ENCODE measurements at places on chromosomes 13 and 19.

- DNase-seq: no peak
Measured at GRCh38 chr19:23558541-23558940, 128.5 kb downstream of the ZNF675 start.

GRCh38 chr19:10968527-10969135, 7.8 kb downstream of the SMARCA4 start:
- DNase-seq: no peak

- no peak for DNase-seq
Measured at GRCh38 chr13:90428522-90429210, 918.8 kb upstream of the MIR17HG start.

DNA sequence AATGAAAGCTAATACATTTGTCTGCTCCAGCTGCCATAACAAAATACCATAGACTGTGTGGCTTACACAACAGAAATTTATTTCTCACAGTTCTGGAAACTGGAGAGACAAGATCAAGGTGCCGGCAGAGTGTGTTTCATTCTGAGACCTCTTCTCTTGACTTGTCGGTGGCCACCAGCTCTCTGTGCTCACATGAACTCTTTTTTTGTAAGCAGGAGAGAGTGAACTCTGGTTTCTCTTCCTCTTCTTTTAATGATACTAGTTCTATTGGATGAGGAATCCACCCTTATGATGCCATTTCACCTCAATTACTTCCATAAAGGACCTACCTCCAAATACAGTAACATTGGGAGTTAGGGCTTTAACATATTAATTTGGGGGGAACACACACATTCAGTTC, 11.7 kb downstream of the KCTD12 start:
- DNase-seq: no peak

DNA sequence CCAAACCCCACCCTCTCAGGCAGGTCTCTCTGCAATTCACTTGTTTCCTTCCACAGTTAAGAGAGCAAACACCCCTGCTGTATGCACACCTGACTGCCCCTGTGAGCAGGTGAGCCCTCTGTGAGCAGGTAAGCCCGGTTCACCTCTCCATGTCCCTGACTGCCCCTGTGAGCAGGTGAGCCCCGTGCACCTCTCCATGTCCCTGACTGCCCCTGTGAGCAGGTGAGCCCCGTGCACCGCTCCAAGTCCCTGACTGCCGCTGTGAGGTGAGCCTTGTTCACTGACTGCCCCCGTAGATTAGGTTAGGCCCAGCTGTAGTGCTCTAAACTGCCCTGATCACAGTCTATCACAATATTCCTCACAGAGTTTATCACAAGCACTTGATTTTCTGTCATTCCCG, 29.2 kb downstream of the TMTC4 start:
- DNase-seq: no peak

DNA sequence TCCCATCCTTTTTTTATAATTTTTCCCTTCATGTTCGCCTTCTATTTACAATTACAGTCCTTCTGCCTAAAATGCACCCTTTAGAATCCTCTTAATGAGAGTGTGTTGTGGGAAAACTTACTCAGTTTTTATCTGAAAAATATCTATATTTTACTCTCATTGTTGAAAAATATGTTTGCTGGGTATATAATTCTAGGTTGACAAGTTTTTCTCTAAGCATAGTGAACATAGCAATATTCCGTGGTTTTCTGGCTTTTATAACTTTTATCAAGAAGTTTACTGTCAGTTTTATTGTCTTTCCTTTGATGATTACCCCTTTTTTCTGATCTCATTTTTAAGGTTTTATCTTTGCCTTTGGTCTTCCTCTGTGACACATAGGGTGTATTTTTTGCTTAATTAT, 57.3 kb downstream of the UQCRFS1 start:
- DNase-seq: no peak

DNA sequence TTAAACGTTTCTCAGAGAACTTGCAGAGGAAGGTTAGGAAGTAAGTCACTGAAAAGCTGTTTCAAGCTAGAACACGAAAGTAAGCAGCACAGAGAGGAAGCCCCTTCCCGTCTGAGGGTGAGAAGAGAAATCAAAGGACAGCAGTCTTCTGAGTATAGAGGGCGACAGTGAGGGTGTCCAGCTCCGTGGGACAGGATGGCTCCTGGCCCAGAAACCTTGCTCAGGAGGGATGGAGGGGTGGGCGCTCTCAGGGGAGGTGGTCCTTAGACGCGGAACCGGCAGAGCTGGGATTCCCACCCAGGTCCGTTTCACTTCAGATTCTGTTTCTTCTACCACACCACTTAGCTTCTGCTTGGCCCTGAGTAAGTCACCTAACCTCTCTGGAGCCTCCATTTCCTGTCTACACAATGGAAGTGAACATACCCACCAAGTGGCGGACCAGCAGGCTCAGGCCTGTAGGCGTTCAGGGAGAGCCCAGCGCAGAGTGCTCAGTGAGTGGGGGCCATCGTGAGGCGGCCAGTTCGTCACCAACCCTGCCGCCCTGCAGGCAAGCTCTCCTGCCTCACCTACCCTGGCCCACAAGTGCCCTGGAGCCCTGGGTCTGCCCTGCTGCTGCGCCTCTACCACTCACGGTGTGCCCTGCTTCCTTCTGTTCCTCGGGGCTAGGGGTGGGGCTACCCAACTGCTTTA, 5.5 kb upstream of the RSPH6A start:
- no peak for DNase-seq

DNA sequence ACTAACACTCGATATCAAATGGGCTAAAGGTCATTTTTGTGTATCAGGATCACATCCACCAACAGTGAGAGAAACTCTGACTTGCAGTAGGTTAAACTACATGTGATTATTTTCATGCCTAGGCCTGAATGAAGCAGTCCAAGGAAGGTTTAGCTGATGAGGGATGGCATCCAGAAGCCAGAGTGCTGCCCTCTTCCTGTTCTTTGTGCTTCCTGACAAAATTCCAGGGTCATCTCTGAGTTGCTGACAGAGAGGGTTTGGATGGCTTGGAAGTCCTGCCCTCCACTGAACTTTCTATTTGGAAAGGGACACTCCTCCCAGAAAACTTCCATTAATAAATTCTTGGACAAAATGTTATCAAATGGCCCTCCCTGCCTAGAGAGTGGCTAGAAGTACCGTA, 728.3 kb upstream of the SLC10A2 start:
- DNase-seq: no peak

GRCh38 chr13:44905556-44905955, 83.7 kb downstream of the NUFIP1 start:
- DNase-seq: no peak

DNA sequence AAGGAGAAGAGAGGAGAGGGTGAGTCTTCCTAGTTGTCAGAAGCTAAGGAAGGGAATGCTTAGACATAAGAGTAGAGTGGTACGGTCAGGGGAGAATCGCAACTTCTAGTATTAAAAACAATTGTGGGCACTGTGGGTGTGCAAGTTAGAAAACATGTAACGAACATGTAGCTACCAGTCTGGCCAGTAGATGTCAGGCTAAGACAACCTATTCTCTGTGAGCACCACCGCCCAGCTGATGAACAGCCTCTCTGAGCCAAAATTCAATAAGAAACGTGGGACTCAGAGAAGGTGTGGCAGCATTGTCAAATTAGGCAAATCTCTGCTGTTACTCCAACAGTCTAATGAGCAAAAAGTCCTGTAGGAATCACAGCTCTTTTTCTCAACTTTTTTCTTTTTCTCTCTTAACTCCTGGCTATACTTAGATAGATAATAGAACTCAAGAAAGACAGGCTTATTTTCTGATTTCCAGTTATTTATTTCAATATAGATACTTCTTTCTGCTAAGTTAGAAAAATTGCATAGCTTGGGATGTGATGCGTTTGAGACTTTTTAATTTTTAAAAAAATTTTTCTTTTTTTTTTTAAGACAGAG, 186.2 kb downstream of the USP12 start:
- DNase-seq: peak; percentile 74

DNA sequence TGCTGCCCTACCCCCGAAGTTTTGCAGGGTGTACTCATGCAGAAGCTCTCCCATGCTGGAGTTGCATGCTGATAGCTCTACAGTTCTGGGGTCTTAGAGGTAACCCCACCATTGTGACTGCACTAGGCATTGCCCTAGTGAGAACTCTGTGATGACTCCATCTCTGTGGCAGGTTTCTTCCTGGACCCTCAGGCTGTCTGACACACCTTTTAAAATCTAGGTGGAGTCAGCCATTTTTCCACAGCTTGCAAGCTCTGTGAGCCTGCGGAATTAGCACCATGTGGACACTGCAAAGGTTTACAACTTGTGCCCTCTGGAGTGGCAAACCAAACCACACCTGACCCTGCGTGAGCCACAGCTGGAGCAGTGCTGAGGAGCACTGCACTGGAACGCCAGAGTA, 636.2 kb upstream of the SPRY2 start:
- DNase-seq: no peak

- no peak for DNase-seq
Measured at GRCh38 chr13:106426909-106427308, 108.6 kb downstream of the EFNB2 start.

- DNase-seq: no peak
Measured at GRCh38 chr19:2294687-2295335, 12.8 kb upstream of the PEAK3 start.

- no peak for DNase-seq
Measured at GRCh38 chr19:17460372-17461230, at the start of gene NXNL1. Gene NXNL1 (minus strand): TSS chr19:17460926. CDS start chr19:17460869, 57 bp downstream.

GRCh38 chr19:17353386-17353785, 16.0 kb downstream of the GTPBP3 start:
- no peak for DNase-seq

DNA sequence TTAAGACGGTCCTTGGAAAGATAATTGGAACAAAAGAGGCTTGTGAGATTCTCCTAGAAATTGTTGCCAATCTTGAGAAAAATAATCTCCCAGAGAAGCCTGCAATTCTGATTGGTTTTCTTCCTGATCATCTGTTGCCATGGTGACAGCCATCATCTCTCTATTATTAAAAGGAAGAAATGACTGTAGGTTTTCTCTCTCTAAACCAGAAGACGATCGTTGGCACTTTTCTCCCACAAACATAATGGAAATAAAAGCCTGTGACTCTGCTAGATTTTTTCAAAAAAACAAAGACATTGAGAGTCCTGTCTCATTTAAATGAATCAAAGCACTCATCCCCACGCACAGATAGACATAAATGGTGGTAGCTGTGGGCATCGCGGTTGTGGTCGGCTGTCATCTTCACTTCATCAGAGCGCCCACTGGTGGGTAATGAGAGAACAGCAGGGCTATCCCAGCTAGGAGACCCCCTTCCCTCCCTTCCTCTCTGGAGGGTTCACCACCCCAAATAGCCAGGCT, 21.7 kb upstream of the CALM3 start:
- DNase-seq: no peak

GRCh38 chr19:6011206-6011605, 33.3 kb upstream of the RANBP3 start:
- no peak for DNase-seq

GRCh38 chr13:32228330-32229041, 86.7 kb downstream of the ZAR1L start:
- DNase-seq: peak; percentile 93

DNA sequence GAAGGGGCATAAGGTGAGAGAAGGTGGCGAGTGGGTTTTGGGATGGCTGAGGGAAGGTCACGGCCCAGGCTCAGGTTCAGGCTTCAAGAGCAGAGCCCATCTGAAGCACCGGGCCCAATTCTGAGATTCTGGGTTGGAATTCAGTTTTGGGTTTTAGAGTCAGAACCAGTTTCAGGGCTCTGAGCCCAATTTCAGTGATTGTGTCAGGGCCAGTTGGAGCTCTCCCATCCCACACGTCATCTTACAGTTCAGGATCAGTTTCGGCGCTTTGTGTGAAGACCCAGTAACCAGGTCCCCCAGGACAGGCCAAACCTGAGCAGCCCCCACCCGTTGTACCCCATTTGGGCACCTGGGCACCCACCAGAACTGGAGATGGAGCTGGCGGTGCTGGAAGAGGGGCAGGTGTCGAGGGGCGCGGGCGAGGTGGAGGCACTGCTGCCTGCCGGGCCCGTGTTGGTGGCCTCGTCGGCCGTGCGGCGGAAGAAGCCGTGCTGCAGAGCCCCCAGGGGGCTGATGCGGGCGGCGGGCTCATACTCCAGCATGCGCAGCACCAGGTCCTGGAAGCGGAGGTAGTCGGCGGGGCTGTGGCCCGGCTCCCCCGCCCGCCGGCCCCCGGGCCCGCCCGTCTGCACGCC, 7.5 kb downstream of the DYRK1B start:
- no peak for DNase-seq

DNA sequence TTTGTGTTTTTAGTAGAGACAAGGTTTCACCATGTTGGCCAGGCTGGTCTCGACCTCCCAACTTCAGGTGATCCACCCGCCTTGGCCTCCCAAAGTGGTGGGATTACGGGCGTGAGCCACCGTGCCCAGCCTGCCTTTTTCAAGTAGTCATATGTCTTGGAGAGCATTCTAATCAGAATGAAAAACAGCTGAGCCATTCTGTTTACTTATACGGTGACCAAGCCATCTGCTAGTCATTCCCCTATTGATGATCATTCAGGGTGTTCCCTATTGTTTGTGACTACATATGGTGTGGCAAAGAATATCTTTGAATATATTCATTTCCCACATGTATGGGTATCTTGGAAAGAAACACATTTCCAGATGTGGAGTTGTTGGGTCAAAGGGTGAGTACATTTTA, 17.2 kb downstream of the BLOC1S3 start:
- no peak for DNase-seq

GRCh38 chr13:43270130-43270830, 246.9 kb downstream of the DNAJC15 start:
- DNase-seq: no peak

DNA sequence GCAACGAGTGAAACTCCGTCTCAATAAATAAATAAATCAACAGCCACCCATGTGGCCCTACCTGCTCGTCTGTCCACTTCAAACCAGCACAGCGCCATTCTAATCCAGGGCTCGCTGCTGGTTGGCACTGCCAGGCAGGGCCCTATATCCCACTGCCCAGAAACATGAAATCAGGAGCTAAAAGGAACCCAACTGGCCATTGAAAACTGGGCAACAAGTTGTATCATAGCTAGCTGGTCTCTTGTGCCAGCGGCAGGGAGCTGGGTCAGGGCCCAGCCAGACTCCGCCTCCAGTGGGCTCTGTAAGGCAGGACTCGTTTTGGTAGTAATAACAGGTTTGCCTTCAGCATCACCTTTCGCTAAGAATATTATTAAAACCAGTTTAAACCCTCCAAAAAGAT, 39.3 kb downstream of the GGACT start:
- DNase-seq: no peak

DNA sequence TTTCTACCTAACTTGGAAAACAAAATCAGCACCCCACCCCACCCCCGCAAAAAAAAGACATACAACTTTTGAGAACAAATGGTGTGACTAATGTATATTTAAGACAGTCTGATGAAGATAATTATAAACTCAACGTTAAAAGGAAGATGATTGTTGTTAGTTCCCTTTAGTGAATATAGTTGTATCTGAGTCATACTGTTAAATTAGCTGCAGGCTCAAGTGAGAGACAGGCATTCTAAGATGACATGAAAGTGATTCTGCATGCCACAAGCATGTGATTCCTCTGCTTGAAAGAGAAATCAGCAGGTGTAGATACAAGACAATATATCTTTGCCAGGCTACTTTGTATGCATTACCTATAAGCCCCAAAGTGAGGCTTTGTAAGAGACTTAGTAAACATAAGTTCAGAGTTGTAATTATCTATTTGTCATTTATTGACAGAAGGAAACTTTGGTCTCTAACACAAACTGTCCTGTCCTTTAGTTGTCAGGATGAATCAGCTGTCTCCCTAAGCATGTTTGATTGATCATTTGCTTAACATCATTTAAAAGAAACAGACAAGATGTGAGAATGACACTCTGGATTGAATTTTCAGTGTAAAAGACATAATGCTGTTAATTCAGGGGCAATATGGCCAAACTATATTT, 319.4 kb upstream of the HTR2A start:
- peak; percentile 38 for DNase-seq
